ENCODE measurements at places on chromosomes 7 and 10.

DNA sequence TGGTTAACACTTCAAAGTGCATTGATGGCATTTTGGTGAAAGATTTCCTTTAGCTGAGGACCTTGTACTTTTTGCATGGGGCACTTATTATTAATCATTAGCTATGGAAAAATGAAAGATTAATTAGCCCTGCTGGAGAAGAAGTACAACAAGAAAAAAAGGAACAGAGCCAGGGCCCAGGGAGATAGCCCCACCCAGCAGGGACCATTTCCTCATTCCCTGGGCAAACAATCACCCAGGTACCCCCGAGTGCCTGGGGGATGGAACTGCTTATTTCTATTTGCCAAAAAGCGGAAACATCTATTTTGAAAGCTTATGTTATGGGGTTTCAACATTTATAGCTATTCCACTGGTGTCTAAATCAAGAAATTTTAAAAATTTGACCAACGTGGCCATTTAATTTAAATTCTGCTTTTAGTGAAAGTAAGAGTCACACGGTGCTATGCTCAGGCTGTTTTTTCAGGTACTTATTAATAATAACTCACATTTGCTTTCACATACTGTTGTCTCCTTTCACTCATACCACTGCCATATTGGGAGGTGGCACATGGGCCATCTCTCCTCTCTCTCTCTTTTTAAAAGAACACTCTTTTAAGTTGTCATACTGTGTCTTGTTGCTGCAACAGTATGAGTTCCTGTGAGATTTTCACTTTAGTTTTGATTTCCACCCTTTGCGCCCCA lies 143.6 kb upstream of the KIF5B start:
- DNase-seq, result peak; percentile 19

GRCh38 chr10:17418249-17418648 lies 36.1 kb downstream of the ST8SIA6 start:
- DNase-seq, result no peak

DNA sequence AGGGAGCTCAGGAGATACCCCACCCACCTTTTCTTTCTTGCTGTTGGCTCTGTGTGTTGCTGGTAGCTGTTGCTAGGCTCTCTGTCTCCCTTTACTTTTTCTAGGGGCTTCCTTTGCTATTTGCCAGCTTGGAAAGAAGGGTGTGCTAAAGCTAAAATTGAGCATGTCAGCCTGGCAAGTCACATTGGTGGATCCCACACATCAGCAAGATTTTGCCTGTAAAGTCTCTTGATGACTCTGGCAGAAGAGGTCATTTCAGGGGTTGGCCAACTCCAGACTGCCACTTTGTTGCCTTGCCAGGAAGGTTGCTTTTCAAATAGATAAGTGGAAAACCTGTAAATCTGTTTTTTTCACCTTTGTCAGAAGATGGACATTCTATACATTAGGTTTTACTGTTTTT lies 9.9 kb downstream of the CCNY start:
- no peak for DNase-seq

DNA sequence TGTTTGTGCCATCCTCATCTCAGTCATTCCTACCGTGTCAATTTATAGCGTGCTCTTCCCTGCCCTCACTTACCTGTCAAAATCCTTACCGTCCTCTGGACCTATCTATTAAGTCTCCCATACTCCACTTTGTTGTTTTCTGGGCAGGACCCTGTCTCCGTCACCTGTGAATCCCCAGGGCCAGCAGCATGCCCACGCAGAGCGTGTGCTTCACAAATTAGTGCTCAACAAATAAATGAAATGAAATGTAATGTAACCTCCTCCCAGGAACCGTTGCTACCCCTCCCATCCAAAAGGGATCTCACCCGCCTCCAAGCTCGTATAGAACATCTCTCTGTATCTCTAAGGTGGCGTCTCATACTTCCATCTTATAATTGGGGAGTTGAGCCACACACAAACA lies 589.9 kb upstream of the MGMT start:
- DNase-seq, result no peak

GRCh38 chr7:90411510-90411909 lies 8.2 kb downstream of the CLDN12 start:
- no peak for DNase-seq

GRCh38 chr10:93598157-93598556 lies 2.9 kb downstream of the RBP4 start:
- DNase-seq, result no peak

- DNase-seq, result no peak
These were observed 149.8 kb downstream of the LSMEM1 start for GRCh38 chr7:112630565-112630964.

GRCh38 chr10:71597821-71598498 lies 121.6 kb downstream of the C10orf105 start:
- peak; percentile 94 for DNase-seq

DNA sequence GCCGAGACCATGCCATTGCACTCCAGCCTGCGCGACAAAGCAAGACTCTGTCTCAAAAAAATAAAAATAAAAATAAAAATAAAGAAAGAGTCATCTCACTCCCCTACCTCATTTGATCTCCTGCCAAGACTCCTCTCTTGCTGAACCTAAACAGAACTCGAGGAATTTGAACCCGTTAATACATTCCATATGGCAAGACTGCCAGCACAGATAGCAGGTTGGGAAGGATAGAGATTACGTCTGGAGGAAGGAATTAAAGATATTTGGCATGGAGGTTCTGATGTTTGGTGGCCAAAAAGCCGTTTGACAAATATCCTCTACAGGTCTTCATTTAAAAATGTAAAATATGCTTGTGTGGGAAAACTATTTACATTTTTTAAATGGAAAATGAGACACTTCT lies 549.6 kb downstream of the HTR7 start:
- no peak for DNase-seq

DNA sequence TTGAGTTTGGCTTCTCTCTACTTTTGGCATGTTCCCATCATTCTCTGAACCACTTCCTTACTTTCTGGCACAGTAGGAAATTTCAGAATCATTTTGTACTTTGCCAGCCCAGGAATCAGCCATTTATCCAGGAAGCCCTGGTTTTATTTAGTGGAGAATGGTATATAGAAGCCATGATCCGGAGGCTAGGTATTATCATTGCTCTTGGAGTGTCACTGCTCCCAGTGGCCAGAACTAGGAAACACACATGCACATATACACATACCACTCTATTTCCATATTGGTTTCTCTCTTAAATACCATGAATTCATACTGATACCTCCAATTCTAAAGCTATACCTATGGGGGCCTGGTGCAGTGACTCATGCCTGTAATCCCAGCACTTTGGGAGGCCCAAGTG lies 36.3 kb downstream of the SUFU start:
- peak; percentile 9 for DNase-seq

- no peak for DNase-seq
These were observed 265.4 kb upstream of the NFE2L3 start for GRCh38 chr7:25886387-25887240.

- peak; percentile 19 for DNase-seq
These were observed 153.4 kb downstream of the SGMS1 start for GRCh38 chr10:50470345-50470744.

DNA sequence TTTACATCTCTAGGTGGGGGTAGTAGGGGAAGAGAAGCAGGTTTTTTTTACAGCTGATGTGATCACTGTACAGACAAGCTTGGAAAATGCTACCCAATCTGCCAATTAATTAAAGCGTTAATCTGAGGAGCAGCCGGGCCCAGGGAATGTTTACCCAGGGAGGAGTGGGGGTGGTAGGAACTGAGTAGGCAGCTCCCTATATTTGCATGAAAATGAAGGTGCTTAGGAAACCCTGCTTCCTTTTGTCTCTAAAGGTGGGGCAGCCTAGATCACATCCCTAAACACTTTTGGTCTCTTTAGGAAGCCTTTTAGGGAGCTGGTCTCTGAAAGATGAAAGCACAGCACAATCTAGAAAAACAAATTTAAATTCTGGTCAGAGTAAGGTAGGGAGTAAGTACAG lies 53.0 kb upstream of the NFKB2 start:
- DNase-seq, result no peak

DNA sequence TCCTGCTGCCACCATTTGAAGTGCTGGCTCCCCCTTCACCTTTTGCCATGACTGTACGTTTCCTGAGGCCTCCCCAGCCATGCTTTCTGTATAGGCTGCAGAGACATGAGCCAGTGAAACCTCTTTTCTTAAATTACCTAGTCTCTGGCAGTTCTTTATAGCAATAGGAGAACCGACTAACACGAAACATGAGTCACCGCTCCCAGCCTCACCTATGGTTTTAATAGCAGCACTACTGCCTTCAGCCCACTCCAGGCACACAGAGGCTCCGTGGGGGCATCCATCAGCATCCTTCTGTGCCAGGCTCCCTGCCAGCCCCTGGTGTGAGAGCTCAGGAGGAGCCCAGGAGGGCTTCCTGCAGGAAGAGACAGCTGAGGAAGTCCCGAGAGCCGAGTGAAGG lies 5.5 kb upstream of the ZNF316 start:
- DNase-seq, result no peak

DNA sequence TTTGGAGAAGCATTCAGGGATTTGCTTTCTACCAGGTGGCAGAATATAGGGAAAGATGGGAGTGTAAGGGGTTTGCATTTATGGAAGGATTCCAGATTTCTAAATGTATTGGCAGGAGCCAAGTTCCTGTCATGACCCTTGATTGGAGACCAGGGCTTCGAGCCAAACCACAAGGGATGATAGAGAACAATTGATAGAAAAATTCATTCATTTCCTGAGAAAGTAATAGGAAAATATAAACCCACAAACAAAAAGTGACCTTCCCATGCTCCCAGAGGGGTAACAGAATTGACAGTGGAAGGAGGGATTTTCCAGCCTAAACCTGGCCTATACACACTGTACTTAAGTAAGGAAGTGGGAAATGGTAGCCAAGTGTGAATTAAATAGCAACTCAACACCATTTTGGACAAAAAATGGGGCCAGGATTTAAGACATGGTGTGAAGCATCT lies 22.4 kb upstream of the IFIT2 start:
- no peak for DNase-seq

GRCh38 chr10:51244748-51245490 lies 170.6 kb downstream of the PRKG1 start:
- no peak for DNase-seq

- no peak for DNase-seq
These were observed 188.7 kb upstream of the SEMA3E start for GRCh38 chr7:83837683-83838082.

GRCh38 chr10:9045311-9045710 lies 990.8 kb downstream of the GATA3 start:
- no peak for DNase-seq

GRCh38 chr7:143012409-143012808 lies 14.5 kb downstream of the OR9A2 start:
- DNase-seq, result no peak

GRCh38 chr10:11933577-11934223 lies 108.9 kb downstream of the UPF2 start:
- no peak for DNase-seq

GRCh38 chr7:29319719-29320521 lies 125.3 kb downstream of the CHN2 start:
- peak; percentile 56 for DNase-seq

DNA sequence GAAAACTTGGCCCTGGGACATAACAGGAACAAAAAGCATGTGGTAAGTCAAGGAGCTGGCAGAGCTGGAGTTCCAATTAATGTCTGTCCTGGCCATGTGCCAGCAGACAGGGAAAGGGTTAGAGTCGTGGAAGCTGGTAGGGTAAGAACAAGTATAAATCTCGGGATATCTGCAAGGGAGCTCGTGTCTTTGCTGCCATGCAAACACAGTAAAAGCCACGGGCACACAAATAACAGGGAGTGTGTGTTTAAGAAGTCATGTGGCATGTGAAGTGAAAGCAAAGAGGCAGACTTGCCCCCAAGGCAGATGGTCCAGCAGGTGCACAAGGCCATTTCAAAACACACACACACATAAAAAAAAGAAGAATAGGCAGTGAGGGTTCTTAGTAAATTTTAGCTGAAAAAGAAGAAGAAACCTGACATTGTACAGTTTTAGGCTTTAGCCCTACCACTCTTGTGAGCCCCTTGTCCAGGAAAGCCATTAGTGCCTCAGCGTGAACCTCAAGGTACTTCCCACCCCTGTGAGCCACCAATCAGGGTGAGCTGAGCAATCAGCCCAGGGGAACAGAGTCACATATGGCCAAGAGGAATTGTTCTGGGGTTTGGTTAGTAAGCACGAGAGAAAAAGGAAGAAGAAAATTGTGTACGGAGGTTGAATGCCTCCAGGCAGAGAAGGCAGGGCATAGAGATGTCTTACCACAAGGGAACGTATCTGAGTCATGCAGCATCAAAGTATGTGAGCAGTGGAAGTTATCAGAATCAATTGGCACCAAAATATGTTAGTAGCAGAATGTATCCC lies 32.8 kb upstream of the ARHGAP12 start:
- peak; percentile 11 for DNase-seq

DNA sequence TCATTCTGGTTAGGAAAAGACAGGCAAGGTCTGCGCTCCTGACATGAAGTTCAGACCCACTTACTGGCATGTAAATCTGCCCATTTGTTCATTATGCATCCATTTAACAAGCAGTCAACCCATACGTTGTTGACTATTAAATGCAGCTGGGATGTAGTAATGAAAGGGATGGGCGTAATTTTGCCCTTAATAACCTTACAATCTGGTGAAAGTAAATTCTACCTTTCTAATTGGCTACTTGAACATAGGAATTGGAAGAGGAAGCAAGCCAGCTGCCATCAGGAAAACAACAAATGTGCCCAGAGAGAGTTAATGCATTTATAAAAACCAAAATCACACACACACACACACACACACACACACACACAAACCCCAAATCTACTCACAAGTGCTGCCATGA lies 170.2 kb upstream of the PITRM1 start:
- DNase-seq, result no peak

GRCh38 chr10:27359792-27360355 lies 119.3 kb upstream of the ACBD5 start:
- DNase-seq, result no peak

GRCh38 chr10:691216-691615 lies 1.7 kb upstream of the DIP2C start:
- DNase-seq, result no peak

DNA sequence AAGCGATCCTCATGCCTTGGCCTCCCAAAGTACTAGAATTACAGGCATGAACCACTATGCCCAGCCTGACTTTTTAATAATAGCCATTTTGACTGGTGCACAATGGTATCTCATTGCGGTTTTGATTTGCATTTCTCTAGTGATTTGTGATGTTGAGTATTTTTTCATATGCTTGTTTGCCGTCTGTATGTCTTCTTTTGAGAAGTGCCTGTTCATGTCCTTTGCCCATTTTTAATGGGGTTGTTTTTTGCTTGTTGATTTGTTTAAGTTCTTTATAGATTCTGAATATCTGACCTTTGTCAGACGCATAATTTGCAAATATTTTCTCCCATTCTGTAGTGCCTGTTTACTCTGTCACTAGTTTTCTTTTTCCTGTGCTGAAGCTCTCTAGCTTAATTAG lies 219.2 kb upstream of the CTBP2 start:
- no peak for DNase-seq

GRCh38 chr10:117320050-117320665 lies 55.1 kb downstream of the PDZD8 start:
- peak; percentile 63 for DNase-seq

DNA sequence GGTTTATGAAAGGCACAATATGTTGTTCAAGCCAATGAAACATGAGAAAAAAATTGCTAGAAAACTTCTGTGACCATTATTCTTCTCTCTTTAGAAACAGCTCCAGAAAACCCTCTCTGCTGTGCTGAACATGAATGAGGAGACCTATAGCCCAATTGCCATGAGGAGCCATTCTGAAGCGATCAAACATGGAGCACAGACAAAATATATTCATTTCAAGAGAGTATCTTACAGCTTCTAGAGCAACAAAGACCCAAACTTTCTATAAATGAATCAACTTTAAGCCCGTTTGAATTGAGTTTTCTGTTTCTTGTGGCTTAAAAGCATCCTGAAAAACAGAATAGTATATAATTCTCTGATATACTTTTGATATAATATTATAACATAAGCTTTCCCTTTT lies 83.4 kb upstream of the UCN3 start:
- no peak for DNase-seq

- no peak for DNase-seq
These were observed 272.3 kb upstream of the C7orf33 start for GRCh38 chr7:148318102-148318811.
